Cortex of kidney (tissue), 1 donor: ENCODE measurements at places on chromosomes 1 and 21.

DNA sequence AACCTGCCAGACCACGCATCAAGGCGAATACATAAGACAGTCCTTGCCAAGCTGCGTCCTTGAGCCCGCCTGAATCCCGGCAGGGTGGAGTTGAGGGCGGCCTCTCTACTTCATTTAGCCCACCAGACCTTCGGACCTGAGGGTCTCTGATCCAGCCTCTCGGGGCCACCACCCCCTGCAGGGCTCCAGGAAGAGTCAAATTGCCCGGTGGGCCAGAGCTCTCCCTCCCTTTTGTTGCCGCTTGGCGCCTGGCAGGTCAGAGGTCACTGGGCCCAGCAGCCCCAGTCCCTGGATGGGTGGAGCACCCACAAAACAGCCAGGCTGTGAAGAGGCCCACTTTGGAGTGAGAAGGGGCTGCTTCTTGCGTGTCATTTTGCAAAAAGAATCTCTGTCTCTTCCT is 9.0 kb downstream of the GNG4 start:
- DNase-seq = no peak

DNA sequence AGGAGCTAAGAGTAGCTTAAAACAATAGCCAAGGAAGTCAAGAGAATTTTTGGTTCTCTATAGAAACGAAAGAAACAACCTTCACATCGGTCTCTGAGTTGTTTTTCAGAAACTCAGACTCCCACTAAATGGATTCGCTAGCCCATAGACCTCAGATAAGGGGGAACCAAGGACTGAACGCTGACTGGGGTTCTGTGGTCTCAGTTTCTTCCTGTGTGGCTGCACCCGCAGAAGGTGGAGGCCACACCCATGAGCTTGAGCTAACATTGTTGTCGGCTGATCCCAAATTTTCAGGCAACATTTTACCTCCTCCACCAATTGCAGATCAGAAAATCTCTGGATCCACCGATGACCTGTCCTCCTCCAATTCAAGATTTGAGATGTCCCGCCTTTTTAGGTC is 456.1 kb downstream of the AJAP1 start:
- no peak for DNase-seq

DNA sequence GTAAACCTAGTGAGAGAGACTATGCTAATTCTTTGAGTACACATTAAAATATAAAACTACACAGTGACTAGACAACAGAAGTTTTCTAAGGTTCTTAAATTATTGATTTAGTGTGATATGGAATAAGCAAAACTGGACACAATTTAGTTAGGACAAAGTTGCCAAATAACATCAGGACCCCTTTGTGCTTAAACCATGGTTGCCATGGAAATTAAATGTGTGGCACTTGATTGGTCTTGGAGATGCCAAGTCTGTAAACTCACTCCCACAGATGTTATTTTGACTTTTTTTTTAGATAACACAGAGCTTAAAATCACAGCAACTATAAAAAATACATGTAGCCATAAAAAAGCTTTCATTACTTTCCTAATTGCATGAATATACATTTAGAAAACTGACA is 234.6 kb downstream of the BRINP3 start:
- no peak for DNase-seq

GRCh38 chr1:61277121-61277690 is 194.8 kb downstream of the NFIA start:
- no peak for DNase-seq

DNA sequence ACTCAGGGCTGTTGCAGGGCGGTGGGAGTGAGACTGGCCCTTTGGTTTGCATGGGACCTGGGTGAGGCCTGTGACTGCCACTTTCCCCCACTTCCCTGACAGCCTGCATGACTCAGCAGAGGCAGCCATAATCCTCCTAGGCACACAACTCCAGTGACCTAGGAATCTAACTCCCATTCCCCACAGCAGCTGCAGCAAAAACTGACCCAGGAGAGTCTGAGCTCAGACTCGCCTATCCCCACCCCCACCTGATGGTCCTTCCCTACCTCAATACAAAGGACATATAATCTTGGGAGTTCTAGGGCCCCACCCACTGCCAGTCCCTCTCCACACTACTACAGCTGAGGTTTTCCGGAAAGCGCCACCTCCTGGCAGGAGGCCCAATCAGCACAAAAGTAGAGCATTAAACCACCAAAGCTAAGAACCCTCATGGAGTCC is 26.7 kb downstream of the NDC1 start:
- no peak for DNase-seq

DNA sequence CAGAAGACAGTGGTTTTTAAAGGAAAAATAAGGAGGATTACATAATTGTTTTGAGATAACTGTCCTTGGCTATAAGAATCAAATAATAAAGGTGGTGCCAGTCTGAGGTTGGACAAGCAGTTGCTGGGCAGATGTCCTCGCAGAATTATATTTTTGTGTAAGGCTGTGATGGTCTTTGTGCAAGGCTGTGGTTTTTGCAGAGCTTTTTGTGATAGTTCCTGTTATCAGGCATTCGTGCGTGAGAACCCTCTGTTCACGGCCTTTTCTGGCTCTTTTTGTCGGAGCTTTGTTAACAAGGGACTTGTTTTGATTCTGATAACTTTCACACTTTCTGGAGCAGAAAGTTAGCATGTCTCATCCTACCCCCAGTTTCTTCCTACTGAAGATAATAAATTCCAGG is 33.4 kb downstream of the SH3BP5L start:
- DNase-seq = no peak

GRCh38 chr1:4726620-4727341 is 72.4 kb downstream of the AJAP1 start:
- DNase-seq = no peak

DNA sequence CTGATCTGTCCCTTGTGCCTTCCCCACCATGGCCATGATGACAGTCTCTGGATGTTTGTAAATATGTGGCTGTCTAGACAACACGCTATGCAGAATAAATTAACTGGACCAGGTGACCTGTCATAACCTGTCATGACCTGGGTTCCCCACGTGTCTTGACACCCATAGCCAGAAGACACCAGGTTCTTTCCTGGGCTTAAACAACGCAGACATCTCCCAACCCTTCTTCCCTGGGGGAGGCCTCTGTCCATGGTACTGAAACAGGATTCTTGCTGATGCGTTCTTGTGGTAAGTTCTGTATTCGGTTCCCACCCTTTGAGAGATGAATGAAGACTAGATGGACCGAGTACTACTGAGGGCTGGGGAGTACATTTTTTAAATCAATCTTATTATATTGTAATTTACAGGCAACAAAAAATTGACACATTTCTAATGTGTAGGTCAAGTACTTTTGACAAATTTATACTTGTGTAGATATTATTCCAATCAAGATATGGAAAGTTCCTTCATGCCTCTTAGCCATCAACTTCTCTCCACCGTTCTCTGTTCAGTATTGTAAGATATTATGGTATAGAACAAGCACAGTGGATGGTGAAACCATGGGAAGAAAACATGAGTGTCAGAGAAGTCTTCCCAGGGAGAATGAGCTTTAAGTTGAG is 738.8 kb downstream of the PTPRU start:
- DNase-seq = no peak

GRCh38 chr1:225626698-225627097 is 26.2 kb downstream of the ENAH start:
- DNase-seq = no peak

DNA sequence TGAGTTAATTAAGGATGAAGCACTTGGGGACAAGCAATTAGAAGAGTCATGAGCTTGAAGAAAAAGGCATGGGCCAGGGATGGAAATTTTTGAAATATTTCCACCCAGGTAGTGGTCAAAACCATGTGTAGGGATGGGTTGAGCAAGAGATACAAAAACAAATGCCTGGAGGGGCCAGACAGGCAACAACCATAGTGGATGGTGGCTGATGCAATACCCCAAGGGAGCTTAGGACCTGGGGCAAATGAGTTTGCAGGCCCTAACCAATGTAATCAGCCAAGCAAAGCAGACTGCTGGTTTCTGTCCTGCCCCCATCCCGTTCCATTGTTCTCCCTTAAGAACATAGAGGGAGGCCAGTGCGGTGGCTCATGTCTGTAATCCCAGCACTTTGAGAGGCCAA is 119.1 kb upstream of the FGGY start:
- DNase-seq = no peak

DNA sequence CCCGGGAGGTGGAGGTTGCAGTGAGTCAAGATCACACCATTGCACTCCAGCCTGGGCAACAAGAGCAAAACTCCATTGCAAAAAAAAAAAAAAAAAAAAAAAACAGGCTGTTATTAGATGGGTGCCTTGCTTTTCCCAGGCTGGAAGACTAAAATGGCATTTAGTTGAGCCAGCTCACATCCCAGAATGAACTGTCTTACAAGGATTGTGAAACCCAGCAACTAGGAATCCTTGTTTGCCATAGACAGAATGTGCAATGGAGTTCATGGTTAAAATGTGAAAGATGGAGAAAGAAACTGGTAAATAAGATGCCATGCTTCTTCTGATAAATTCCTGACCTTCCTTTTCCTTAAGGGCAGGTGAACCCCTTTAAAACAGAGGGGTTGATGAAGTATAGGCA is 215.8 kb upstream of the GREM2 start:
- no peak for DNase-seq

DNA sequence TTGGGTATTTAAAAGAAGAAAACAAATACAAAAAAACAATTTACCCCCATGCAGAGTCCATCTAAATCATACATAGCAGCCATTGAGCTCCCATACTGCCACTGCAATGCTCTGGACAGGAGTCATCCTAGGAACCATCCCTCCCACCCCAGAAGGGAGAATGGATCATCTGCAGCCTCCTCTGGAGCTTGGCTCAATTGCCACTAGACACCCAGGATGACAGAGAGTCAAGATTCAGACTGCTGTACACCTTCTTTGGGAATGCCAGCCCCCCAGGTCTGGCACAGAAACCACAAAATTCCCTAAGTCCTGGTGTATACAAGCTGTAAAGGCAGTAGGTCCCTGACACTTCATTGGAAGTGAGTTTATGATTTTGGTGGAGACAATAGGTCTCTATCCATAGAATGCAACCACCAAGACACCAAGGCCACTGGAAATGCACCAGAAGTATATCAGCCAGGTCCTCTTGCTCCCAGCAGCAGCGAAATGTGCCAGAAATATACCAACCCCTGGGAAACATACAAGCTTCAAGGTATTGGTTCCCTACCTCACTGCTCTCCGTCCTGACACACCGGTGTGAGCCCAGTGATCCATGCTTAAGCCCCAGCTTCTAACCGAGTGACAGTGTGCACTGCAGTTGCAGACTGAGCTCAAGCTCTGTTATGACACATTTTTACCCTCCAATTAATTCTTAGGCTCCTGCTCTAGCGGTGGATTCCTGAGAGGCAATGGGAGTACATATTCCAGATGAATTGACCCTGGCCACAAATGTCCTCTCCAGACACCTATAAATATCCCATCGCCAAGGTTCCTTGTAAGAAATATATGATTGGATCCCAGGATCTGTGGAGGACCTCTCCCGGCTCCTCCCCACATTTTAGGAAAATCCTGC is 4.4 kb downstream of the TAL1 start:
- no peak for DNase-seq

GRCh38 chr1:41583658-41584547 is 99.4 kb upstream of the EDN2 start:
- DNase-seq = no peak

DNA sequence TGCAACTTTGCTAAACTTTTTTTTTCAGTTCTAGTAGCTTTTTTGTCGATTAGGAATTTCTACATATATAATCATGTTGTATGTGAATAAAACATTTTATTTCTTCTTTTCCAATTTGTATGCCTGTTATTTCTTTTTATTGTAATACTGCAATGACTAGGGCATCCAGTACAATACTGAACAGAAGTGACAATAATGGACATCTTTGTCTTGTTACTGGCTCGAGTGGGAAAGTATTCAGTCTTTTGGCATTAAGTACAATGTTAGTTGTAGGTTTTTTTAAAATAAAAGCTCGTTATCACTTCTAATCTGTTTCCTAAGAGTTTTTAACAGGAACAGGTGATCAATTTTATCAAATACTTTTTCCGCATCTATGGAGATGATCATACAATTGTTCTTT is 9.8 kb downstream of the STPG1 start:
- no peak for DNase-seq

GRCh38 chr1:109466452-109467300 is at the start of gene SYPL2:
SYPL2 (plus strand) TSS chr1:109466546; CDS start chr1:109466844, 298 bp downstream.
- DNase-seq = no peak

DNA sequence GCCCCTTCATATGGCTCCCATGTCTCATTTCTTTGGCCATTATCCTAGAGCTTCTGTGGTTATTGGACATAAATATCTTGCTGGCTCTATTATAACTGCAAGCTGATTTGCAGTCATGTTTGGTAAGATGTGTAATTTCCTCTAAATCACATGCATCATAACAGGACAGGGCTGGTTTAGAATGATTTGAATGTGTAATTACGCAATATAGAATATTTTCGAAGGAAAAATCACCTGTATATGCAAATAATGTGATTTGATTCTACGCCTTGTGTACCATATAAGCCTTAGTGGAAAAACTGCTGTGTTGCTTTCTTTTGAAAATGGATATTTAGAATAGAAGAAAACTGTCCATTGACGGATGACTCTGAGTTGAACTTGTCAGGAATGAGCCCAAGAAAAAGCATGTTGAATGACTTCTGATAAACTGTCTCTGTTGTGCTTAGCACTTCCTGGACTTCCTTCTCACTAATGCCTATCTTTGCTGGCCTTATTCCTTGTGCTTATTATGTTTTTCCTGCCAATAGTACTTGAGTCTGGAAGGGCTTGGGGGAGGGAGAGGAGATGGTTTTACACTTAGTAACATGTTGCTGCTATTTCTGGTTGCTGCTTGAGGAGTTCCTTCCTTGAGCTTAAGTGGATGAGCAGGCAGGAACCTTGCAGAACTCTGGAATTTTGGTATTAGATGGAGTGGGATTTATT is 6.5 kb downstream of the CACHD1 start:
- DNase-seq = no peak

DNA sequence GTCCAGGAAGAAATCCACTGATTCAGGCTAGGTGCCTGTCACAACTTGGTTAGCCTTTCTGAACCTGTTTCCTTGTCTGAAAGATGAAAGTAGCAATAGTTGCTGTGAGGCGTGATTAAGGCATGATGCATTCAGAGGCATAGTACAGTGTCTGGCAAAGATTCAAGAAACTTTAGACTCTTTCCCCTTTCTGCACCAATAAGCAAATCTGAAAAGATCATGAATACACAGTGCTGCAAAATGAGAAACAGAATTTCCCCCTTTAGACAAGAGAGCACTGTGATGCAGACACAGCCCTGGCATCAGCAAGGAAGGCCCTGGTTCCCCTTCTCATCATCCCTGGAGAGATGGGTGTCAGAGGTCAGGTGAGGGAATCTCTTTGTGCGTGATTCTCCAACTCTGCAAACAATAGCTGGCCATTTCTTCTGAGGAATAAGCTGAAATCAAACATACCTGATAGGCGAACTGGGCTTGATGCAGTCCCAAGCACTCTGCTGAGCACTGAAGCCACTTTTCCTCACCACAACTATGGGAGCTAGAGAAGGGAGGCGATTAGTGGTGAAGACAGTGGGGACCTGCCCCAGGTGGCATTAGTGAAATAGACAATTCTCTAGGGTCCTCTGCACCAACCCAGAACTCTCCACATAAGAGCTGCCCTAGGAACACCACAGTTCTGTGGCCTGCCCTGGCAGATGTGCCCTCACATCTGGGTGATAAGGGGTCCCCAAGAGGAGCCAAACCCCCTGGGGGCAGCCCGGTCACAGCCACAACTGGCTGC is 41.7 kb downstream of the ITPKB start:
- DNase-seq = no peak
